Fibroblast of the aortic adventitia (primary cell): ENCODE measurements at places on chromosomes 3 and 15.

GRCh38 chr3:133040696-133041523 lies 2.7 kb downstream of the TMEM108 start:
- DNase-seq: peak; percentile 71

- DNase-seq: peak; percentile 47
Observed at GRCh38 chr3:66795365-66795764, 202.7 kb upstream of the KBTBD8 start.

GRCh38 chr3:4940985-4941384 lies 38.3 kb upstream of the BHLHE40 start:
- no peak for DNase-seq

GRCh38 chr3:197503652-197504051 lies 52.1 kb downstream of the BDH1 start:
- DNase-seq: no peak

- peak; percentile 23 for DNase-seq
Observed at GRCh38 chr15:38490242-38490922, 36.5 kb downstream of the FAM98B start.

DNA sequence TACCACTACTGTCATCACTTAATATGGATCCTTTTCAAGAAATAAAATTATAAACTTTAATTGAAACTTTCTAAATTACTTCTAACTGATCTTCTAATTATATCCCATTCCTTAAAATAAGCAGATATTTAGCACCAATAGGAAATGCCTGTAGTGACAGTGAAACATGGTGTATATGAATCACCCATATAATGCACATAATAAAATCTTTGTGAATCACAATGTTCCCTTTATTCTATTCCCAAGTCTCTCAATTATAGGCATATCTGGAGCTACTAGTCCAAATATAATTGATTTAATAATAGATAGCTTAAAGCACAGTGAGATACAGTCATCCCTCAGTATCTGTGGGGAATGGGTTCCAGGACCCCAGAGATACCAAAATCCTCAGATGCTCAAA lies 490.3 kb downstream of the NLGN1 start:
- DNase-seq: no peak

DNA sequence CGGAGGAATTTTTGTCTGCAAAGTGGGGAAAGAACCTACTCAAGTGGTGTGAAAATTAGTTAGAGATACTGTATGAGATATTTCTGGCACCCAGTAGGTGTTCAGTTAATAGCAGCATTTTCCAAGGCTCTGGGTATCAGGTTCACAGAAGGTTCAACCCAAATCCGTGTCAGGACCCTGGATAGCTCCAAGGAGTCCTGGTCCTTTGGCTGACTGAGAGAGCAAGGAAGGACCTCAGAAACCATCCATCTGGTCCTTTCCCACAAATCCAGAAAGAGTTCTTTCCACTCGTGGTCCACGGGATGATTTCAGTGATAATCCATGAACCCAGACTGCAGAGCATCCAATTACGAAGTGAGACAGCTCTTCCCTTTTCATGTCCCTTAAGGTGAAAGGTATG lies 51.4 kb downstream of the SLC6A11 start:
- peak; percentile 19 for DNase-seq

DNA sequence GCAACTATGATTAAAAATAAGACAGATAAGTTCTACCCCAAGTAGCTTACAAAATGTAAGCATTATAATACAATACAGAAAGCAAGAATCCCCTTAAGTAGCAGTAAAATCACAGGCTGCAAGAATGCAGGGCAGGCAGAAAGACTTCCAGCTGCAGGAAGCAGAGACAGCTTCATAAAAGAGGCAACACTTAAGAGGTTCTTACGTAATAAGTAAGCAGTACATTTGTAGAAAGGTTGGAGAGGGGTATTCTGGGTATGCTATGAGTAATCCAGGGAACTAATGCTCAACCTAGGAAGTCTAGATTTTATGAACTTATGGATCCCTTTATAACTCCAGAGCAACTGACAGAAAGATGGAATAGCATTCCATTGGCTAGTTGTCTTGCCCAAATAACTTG lies 151.6 kb downstream of the IL5RA start:
- DNase-seq: no peak

DNA sequence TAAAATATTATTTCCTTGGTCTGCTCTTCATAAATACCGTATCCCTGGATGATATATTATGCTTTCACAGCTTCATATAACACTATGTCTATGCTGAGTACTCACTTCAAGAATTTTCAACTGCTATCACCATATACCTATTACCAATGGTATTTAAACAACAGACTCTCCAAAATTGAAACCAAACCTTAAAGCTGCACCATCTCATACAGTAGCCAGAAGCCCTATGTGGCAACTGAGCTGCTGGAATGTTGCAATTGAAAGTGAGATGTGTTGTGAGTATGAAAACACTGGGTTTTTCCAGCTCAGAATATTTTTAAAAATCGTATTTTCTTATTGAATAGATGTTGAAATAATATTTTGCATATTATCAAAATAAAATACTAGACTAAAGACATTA lies 130.1 kb upstream of the GOLGA6L6 start:
- DNase-seq: no peak

DNA sequence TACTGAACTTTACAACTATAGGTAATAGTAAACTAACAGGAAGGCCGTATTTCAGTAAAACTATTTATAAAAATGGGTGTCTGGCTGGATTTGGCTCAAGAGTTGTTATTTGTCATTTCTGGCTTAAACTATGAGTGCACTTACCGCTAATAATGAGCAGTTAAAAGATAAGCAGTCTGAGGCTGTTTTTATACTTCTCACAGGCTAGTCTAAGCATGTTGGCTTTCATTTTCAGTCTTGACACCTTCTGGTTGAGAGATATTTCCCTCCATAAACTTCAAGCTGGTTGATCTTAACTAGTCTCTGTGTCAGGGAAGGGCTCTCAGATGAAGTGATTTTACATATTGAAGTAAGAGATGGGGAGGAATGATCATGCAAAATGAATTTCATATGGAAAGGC lies 96.1 kb downstream of the RSRC1 start:
- DNase-seq: peak; percentile 12

DNA sequence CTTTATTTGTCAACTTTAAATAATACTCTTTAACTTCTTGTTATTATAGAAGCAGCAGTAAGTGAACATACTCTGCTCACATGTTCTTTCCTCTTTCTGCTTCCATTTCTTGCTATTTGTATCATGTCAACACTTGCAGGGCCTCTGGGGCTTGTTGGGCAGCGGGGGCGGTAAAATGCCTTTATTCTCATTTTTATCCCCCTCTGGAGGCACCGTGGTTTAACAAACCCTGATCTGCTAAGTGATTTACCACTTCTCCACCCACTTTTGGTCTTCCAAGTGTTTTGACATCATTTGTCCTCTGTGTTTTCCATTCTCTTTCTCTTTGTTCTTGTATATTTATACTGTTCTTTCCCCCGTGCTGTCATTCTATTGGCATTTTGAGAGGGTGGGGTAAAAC lies 33.9 kb downstream of the SCN10A start:
- no peak for DNase-seq

DNA sequence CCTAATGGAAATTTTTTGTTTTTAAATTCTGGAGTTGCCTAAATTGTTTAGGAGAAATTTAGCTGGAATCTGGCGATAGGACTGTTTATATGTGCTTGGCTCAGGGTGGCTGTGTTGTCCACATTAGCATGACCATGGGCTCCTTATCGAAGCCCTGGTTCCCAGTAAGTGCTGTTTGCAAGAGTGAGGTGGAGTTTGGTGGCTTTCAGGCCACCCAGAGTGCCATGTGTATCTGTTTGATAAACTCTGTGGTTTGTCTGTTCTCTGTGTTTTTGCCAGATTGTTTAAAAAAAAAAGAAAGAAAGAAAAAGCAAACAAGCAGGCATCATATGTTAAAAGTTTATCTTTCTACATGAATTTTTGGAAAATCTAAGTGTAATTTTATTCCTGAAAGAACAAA lies 51.5 kb downstream of the PLCL2 start:
- DNase-seq: no peak

DNA sequence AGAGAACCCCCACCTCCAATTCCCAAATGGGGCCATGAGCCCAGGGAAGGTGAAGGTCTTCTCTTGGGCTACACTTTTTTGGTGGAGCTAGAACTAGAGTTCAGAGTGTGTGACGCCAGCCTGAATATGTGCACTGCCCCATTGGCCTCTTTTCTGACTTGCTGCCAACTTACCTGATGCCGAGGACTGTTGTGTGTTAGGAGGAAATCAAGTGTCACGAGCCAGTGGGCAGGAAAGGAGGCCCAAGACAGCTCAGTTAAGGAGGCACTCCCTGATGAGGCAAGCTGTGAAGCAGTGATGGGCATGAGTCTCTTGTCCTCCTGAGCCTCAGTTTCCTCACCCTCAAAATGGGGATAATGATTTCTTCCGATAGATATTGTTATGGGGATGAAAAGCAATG lies 107.8 kb downstream of the ANP32A start:
- no peak for DNase-seq

- no peak for DNase-seq
Observed at GRCh38 chr3:89859757-89860156, 752.3 kb downstream of the EPHA3 start.

DNA sequence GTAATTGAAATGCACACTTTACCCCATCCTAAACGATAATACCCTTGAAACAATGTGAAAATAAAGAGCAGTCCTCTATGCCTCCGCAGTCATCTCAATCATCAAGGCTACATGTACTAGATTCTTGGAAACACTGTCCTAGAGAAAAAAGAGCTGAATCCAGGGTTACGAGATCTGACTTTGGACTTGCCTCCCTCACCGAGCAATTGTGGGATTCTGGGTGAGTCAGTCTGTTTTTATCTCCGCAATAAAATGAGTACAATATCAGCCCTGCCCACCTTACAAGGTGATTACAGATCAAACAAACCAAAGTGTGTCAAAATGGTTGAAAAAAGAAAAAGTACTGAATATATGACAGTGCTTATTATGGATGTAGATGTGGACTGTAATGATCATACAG lies 152.3 kb upstream of the SNTN start:
- no peak for DNase-seq

- peak; percentile 69 for DNase-seq
Observed at GRCh38 chr3:173395412-173396181, 1.9 kb upstream of the NLGN1 start.

GRCh38 chr3:143321058-143321769 lies 201.6 kb downstream of the CHST2 start:
- DNase-seq: no peak

GRCh38 chr3:150362515-150363302 lies 45.4 kb upstream of the TSC22D2 start:
- no peak for DNase-seq

DNA sequence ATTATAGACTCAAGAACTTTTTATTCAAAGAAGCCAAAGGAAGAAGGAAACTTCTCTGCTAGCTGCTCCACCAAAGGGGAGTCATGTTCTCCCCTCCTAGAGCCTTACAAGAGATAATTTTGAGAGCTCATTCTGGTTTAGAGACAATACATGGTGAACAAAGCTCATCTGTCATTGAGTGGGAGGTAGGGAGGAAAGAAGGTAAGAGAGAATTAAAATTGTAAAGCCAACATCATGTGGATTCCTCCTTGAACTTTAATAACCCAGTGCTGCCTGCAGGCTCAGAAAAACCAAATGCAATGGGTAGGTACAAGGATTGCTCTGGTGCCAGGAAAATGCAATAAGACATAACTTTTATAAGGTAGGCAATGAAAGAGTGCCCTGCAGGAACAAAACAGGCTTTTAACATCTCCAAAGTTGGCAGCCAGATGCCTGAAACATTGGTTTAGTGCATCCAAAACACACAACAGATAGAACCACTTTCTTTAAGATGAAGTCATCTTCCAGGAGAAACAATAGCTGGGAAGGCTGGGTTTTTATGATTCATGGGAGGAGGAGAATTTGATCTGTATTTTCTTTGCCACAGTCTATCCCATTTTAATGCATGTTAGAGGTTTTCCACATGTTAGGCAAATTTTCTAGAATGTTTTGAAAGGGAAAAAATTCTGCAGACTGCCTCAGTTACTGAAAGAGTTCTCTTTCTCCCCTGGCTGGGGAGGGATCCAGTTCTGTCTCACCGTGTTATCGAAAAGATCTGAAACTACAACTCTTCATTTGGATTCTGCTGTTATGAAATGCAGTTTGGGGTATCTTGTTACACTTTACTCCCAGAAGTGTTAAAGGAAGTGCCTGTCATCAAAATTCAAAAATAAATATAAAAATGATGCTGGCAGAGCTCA lies 11.3 kb upstream of the ARHGEF3 start:
- DNase-seq: peak; percentile 80

- DNase-seq: peak; percentile 87
Observed at GRCh38 chr3:111338059-111338698, 203.8 kb upstream of the CD96 start.

DNA sequence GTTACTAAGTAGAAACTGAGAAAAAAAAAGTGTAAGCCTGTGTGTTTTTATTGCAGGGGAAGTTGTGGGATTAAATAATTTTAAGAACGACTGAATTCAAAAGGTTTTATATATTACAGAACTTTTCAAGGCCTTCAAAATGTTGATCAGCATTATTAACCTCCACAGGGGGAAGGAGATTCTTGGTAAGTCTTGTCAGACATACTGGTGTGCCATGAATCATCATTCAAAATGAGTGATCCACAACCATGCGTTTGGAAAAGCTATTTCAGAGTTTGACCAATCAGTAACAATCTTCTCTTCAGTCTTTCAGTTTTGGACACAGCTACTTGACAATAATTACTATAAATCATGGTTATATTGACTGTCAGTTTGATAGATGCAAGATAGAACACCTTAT lies 70.2 kb downstream of the ADAMTS9 start:
- no peak for DNase-seq

GRCh38 chr15:97688177-97688576 lies 272.3 kb upstream of the ARRDC4 start:
- no peak for DNase-seq

DNA sequence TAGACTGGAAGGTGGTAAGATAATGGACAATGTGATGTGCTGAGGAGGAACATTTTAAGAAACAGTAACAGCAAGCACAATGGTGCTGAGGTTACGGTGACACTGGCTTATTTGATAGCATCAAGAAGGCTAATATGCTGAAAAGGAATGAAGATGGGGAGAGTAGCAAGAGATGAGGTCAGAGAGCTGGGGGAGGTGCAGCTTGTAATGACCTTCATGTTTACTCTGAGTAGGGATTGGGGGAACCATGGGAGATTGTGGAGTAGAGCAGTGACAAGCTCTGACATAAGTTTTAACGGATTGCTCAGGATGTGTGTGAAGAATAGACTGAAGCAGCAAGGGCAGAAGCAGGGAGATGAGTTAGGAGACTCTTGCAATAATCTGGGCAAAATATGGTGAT lies 56.7 kb downstream of the DGKG start:
- no peak for DNase-seq

DNA sequence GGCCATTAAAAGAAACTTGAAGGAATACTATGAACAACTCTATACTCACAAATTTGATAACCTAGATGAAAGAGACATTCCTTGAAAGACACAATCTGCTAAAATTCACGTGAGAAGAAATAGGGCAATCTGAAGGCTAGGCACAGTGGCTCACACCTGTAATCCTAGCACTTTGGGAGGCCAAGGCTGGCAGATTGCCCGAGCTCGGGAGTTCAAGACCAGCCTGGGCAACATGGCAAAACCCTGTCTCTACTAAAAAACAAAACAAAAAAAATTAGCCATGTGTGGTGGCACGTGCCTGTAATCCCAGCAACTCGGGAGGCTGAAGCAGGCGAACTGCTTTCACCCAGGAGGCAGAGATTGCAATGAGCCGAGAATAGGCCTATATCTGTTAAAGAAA lies 104.8 kb downstream of the HES1 start:
- no peak for DNase-seq
